ENCODE measurements at places on chromosomes 6 and 20.

DNA sequence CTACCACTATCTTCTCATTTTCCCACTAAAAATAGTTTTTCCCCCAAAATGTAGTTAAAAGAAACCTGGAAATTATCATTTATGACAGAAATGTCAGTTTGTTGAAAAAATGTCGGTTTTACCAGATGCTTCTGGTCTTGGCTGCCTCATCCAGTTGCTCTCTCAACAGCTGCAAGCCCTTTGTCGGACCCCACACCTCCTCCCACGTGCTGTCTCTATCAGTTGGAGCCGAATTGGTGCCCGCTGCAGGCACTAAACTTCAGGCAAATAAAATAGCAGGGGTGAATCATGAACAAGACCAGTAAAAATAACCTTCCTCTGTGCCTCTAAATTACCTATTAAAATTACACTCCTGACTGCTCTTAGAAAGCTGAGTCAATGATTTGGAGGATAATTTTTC, 129.5 kb upstream of the CEP162 start:
- no peak for DNase-seq

GRCh38 chr20:8640461-8640860, 428.4 kb upstream of the PLCB4 start:
- DNase-seq: no peak

DNA sequence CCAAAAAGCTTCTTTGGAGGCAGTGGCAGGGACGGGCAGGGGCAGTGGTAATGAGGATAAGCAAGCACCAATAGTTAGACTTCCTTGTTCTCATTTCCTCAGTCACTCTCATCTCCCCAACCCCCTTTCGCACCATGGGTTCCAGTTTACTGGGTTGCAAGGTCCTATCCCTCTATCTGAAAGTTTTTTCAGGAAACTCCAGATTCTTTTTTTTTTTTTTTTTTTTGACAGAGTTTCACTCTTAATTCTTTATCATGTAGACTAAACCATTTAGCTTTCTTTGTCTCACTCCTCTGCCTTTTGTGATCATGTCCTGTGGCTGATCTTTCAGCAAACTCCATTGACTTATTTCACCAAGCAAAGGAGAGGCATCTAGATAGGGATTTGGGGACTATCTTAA, 51.4 kb upstream of the GMDS start:
- DNase-seq: no peak

DNA sequence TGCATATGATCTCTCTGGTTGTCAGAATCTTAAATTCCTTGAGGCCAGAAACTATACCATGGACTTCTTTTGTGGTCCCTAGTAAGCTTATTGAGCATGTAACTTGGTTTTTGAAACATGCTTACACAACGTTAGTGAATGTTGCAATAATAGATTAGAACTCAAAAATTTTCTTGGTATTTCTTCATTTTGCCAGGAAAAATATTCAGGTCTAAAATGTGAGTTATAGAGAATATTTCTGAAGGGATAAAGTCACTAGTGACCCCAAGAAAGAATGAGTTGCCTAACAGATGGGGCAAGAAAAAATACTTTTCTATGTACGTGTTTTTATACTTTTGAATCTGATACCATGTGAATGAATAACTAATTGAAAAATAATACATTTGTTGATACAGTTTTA, 195.4 kb downstream of the TFAP2A start:
- no peak for DNase-seq

DNA sequence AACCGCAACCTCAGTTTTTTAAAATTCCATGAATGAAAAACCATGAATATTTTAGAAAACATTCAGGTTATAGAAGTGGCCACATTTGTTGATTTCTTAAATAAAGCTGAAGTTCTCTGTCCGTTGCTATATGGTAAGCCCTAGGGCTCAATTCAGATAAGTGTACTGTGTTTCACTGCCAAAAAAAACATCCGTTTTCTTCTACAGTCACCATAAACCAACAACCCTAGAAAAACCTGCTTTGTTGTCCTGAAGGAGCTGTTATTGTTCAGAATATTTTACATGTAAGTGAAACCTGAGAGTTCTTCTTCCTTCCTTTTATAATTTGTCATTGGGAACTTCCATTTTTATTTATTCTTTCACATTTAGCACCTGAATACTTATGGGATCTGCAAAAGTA, 274.1 kb downstream of the TFAP2A start:
- no peak for DNase-seq

GRCh38 chr6:33763483-33763882, 16.8 kb upstream of the IP6K3 start:
- DNase-seq: no peak

GRCh38 chr6:154343473-154344308, 12.9 kb downstream of the IPCEF1 start:
- DNase-seq: no peak

- DNase-seq: no peak
Measured at GRCh38 chr6:161195386-161195785, 78.5 kb downstream of the AGPAT4 start.

- no peak for DNase-seq
Measured at GRCh38 chr6:73476723-73477122, 15.2 kb downstream of the MTO1 start.

DNA sequence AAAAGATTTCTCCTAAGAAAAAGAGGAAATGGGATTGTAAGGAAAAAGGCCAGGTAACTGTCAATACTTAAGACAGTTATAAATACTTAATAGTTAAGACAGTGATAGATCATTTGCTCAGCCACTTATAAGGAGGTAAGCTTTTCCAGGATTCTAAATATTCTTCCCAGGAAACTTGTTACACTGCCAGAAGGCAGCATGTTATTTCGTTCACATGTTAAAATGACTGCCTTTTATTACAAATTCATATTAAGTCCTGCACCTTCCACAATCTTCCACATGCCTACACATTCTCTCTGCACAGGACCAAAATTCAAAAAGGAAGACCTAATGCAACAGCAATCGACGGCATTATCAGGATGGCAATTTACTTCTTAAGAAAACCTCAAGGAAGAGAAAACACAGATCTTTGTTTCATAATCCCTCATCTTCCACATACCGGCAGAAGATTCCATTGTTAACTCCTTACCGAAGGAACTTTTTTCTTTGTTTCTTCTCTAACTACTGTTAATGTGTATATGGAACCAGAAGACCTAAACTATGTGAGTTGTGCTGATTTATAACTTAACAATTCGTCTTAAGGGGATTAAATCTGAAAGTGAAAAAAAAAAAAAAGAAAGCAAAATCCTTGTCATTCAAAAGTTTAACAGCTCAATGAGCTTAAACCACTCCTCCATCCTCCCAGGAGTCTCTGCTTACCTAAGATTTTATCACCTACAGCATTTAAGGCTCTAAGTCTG, 799 bp downstream of the TAAR2 start:
- DNase-seq: no peak

DNA sequence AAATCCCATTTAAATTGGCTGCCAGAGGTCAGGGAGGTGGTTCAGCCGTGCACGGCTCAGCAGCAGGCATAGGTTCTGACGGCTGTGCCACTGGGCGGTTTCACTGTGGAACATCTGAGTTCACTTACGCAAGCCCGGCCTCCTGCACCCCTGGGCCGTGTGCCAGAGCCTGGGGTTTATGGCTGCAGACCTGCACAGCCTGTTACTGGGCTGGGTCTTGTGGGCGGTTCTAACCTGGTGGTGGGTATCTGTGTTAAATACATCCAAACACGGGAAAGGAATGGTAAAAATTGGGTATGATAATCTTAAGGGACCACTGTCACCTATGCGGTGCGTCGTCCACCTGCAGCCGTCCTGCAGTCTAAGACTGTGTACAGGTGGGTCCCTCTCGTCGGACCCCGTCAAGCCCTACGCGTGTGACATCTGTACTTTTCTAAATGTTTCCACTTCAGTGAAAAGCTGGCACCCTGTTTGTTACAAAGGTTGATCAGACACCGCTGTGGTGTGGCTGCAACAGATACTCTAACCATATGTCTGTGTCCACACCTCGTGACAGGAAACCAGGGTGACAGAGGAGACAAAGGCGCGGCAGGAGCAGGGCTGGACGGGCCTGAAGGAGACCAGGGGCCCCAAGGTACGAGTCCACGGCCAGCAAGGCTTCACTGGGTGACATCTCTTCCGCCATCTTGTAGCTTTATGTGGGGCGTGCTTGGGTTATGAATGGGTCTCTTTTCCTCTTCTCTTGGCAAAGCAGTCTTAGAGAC, 21.5 kb downstream of the COL9A3 start:
- peak; percentile 83 for DNase-seq

DNA sequence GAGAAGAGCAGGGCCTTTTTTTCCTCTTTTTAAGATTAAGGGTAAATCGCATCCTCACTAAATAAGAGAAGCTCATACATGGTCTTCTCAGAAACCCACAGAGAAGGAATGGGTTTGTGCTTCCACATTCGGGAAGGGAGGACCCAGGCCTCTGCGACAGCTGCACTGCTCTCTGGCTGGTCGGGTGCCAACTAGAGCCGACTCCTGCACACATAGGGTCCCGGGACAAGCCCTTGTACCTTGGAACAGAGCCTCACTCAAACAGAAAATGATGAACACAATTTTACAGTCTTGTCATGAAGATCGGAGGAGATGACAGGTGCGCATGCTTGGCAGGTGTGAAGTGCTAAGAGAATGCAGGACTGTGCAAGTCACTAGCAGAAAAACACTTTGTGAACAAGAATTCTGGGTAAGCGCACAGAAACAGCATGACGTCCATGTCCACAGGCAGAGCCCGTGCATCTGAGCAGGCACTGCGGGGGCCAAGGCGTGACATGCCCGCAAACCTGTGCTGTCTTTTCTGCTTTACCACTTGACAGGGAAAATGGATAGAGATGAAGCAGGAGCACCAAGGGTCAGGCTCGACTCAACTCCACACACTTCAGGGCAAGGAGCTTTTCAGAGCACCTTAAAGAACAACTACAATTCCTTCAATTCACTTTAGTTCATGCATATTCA, 101.0 kb upstream of the MPC1 start:
- DNase-seq: no peak

- DNase-seq: no peak
Measured at GRCh38 chr20:45510242-45510862, 5.1 kb downstream of the SPINT3 start.

- DNase-seq: no peak
Measured at GRCh38 chr20:6576726-6577125, 190.8 kb upstream of the BMP2 start.

- DNase-seq: no peak
Measured at GRCh38 chr6:99446076-99446475, 21.0 kb upstream of the PNISR start.

- no peak for DNase-seq
Measured at GRCh38 chr20:8837396-8837795, 231.5 kb upstream of the PLCB4 start.

- no peak for DNase-seq
Measured at GRCh38 chr6:125201961-125202729, 48.6 kb downstream of the TPD52L1 start.

DNA sequence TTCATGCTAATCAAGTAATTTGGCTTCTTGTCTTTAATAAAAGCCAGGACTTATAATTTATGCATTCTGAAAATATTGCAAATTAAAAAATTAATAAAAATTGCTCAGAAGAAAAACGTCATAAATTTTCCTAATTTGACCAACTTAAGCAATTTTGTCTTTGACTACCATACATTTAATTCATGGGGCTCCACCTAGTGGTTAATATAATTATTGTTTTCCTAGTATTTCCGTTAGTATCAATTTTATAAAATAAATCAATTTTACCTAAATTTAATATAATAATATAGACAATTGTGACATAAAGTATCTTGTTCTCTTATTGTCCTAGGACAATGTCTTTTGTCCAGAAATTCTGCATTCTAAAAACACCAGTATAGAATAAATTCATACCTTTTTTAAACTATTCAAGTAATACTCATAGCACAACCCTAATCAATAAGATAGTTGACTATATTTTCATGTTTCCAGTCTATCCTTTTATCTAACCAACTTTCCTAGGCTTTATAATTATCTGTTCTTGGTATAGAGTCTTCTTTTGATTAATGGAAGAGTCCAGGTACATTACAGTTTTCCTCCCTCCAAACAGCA, 319.9 kb downstream of the TRDN start:
- peak; percentile 53 for DNase-seq

DNA sequence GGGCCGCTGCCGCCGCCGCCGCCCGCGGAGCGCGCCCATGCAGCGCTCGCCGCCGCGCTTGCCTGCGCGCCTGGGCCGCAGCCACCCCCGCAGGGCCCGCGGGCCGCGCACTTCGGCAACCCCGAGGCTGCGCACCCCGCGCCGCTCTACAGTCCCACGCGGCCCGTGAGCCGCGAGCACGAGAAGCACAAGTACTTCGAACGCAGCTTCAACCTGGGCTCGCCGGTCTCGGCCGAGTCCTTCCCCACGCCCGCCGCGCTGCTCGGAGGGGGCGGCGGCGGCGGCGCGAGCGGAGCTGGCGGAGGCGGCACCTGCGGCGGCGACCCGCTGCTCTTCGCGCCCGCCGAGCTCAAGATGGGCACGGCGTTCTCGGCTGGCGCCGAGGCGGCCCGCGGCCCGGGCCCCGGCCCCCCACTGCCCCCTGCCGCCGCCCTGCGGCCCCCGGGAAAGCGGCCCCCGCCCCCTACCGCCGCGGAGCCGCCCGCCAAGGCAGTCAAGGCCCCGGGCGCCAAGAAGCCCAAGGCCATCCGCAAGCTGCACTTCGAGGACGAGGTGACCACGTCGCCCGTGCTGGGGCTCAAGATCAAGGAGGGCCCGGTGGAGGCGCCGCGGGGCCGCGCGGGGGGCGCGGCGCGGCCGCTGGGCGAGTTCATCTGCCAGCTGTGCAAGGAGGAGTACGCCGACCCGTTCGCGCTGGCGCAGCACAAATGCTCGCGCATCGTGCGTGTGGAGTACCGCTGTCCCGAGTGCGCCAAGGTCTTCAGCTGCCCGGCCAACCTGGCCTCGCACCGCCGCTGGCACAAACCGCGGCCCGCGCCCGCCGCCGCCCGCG, 730 bp downstream of the INSM1 start:
- DNase-seq: no peak

GRCh38 chr6:138568997-138569396, 69.7 kb upstream of the NHSL1 start:
- no peak for DNase-seq

DNA sequence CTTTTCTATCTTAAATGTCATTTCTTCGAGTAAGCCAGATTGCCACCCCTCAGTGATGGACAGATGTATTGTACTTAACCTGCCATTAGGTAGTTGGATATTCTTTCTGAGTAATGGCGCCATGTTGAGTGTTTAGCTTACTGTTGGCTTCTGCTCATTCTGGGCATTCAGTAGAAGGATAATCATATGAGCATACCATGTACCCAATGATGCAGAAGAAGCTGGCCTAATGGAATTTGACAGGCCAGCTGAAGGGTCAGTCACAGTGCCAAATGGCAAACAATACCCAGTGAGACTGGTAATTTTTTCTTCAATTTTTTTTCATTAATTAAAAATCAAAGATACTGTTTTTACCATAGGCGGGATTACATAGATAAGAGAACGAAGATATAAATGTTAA, 1010.8 kb upstream of the EYS start:
- no peak for DNase-seq
